CD8-positive, alpha-beta memory T cell (primary cell): ENCODE measurements at places on chromosomes 7 and 10.

GRCh38 chr7:15581352-15581951 is 19.6 kb upstream of the AGMO start:
- no peak for DNase-seq

DNA sequence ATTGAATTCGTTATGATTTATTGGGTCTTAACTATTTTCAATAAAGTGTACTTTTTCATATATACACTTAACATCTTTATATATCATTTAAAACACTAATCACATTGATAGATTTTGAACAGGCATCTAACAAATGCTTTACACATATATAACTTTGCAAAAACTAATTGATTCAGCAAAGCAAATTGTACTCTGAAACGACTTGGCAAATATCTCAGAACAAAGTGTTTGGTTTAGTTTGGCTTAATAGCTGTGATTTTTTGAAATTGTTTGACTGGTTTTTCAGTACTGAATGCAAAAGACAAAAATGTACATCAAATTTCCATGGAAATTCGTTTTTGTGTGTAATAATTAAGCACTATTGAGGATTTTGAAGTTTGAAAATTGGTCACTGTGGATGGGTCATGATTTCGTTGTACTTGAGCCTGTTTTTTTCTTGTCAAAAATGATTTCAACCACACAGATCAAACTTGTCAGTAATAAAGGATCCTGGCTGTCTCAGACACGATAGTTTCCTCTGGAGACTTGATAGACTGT is 125.3 kb upstream of the SLC25A13 start:
- no peak for DNase-seq

DNA sequence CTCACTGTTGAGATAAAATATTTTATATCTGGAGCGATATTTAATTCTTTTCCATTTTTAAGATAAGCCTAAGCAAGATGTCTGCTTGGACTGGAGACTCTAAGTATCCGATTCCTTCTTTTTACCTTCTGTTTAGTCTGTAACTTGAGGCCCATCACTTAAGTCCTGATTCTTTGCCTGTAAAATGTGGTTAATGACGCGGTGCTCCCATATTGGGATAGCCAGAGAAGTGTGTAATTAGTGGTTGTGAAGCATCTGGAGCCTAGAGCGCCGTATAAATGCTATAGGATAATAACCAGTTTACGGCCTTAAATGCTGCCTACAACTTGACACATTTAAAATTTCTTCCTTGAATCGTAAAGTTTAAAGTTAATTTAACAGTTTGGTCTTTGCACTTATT is 132.9 kb downstream of the CHN2 start:
- DNase-seq: no peak

GRCh38 chr10:103895411-103896186 is 22.4 kb downstream of the STN1 start:
- DNase-seq: no peak

DNA sequence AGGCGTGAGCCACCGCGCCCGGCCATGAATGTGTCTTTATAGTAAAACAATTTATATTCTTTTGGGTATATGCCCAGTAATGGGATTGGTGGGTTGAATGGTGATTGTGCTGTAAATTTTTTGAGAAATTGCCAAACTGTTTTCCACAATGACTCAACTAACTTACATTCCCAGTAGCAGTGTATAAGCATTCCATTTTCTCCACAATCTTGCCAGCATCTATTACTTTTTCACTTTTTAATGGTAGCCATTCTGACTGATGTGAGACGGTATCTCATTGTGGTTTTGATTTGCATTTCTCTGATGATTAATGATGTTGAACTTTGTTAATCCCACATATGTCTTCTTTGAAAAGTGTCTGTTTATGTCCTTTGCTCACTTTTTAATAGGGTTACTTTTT is 1187.9 kb downstream of the XPNPEP1 start:
- DNase-seq: no peak

- DNase-seq: no peak
Observed at GRCh38 chr7:88826222-88826621, 30.7 kb upstream of the TEX47 start.
